ENCODE measurements at places on chromosomes 2 and 18.

GRCh38 chr2:182542501-182543258 is 115.8 kb upstream of the PDE1A start:
- DNase-seq = no peak

- no peak for DNase-seq
Observed at GRCh38 chr2:144254342-144255235, 265.3 kb downstream of the ZEB2 start.

DNA sequence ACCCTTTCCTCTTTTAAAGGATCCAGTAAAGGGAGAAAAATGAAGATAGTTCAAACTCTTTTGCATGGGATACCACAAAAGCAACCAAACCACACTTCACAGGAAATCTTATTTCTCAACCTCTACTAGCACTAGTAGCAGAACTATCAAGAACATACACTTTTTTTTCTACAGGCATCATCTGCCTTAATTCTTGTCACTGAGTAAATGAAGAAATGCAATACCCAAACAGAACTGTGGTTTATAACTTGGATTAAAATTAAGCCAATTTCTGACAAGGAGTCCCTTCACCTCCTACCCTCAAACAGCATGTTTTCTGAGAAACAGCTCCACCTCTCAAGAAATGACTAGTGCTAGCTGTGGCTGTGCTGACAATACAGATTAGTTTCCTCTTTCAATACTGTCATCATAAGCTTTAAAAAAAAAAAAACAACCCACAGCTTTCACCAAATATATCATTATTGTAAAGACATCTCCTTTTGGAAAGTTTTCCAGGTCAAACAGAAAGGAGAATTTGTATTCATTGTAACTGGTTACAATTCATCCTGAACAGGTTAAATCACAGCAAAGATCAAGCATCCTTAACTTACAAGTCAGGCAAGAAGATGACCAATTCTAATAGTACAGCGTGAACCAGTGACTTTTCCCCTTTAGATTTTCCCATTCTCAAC is 44.4 kb downstream of the PTPN2 start:
- no peak for DNase-seq

DNA sequence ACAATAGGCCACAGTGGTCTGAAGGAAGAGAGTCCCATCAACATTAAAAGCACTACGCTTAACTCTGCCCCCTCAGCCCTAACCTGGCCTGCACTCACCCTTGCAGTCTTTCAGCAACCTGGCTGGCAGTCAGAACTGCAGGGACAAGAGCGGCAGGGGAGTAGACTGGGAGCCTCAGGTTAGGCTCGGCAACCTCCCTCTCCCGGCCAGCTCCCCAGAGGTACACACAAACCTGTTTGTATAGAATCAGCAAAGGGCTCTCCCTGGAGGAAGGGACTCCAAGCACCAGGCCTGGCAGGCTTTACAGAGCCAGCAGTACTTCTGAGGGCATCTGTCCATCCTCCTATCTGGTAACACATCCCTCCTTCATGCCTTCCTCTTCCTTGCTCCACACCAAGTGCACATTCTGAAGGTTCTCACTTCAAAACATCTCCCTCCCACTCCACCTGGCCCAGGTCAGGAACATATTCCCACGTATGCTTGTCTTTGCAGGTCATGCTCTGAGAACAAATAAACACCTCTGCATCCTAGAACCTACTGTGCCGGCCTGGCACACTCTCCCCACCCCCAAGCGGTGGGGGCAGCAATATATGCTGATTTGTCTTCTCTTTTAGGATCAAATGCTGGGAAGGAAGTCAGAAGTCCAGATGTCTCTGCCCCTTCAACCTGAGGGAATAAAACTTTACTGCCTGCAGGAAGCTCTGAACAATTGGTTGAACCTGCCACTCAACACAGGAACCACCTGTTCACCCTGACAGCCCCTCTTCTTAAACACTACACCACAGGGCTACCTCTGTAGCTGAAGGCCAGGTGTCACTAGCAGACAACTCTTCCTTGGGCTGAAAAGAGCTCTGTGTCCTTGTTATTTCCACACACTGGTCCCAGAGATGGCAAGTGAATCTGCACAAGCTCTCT is 12.6 kb upstream of the SFXN5 start:
- no peak for DNase-seq

GRCh38 chr2:71275939-71276310 is 49.0 kb upstream of the PAIP2B start:
- DNase-seq = no peak

DNA sequence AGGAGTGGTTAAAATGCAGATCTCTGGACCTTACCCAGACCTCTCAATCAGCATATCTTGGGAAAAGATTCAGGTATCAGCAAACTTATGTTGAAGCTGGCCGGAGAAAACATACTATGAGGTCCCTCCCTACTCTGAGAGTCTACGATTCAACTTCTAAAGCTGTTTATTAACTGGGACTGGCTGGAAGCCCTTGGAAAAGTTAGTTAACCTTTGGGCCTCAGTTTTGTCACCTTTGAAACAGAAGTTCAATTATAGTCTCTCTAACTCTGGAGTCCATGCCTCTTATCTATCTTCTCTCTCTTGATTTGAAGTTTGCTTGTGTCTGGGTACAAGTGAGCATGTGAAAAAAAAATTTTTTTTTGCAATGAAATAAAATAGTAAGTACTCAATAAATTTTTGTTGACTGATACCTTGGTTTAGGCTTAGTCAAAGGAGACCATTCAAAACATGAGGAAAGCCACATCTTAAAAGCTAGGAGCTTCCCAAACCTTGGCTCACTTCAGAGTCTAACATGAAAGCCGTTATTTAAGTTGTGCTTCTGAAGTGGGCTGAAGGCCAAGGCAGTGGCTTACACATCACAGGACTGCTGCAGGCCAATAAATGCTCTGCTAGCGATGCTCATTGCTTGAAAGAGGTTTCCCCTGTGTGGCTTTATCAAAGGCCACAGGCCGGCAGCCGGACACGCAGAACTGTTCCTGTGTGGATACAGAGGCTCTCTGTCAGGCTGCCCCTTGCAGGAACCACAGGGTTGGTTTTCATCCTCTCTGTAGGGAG is 110.6 kb upstream of the FAM136A start:
- DNase-seq = no peak

DNA sequence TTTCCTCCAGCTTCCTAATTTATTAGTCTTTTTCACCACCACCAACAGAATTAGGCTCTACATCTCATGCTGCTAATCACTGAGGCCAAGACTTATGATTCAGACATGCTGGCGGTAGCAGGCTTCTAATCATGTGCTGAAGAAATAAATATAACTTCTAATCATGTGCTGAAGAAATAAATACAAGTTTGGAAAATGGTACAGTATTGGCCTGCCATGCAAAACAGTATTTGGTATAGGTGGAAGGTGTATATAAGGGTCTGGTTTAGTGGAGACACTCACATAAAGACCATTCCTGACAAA is 240.7 kb downstream of the TGIF1 start:
- DNase-seq = no peak

GRCh38 chr2:86301711-86302202 is 35.7 kb downstream of the REEP1 start:
- no peak for DNase-seq

GRCh38 chr2:64501946-64502345 is 22.2 kb upstream of the AFTPH start:
- no peak for DNase-seq

DNA sequence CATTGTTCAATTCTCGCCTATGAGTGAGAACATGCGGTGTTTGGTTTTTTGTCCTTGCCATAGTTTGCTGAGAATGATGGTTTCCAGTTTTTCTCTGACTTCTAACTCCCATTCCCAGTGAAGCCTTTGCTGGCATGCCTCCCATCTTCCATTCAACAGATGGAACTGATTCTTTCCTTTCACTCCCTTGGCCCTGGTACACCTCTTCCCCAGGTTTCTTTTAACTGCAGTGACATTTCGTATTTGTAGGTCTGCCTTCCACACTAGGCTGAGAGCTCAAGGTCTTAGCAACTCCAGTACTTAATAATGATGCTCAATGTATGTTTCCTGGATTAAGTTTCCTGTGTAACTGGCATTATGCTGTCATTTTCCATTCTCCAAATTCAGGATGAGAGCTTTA is 48.5 kb downstream of the GAREM1 start:
- DNase-seq = no peak

DNA sequence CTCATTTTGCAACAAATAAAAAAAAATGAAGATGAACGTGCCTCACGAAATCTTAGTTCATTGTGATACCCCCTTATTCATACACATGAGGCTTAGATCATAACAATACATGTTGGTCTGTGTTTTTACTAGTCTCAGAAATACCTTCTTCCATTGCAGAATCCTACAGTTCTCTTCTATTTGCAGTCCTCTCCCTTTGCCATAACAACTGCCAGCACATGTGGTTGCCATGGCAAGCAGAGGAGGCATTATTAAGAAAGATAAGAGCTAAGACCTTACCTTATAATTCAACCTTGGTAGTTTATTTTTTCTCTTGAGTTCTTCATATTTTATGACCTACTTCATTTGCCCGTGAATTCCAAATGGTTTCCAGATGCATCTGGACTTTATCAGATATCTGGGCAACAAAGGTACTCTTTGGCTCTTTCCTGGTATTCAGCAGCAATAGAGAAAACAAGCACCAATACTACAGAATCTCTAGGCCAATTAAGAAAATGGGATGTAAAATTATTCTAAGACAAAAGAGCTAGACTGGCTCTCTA is 524.0 kb downstream of the CMPK2 start:
- DNase-seq = no peak

DNA sequence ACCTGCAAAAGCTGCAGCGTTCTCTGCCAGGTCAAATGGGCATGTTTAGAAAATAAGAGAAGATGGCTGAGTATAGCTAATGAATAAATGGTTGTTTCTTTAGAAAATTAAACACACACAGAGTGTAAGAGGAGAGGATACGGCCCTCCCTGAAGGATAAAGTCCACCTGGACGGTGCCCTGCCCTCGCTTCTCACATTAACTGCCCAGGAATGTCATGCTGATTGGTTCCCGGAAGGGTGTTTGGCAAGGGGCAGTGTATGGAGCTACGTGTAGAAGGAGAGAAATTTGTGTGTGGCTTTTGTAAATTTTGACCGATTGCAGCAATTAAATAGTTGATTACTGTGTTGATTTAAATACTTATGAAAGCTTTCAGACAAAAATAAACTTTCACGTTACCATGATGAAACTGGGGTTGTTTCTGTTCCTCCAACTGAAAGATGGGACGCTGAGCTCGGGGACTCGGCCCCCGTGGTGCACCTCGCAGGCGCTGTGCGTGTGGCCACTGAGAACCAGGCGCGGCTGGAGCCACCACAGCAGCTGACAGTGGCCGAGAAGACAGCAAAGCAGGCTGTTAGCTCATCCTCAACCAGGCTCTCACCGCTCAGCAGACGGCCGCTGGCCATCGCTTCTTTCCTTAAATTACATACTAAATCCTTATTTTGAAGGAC is 22.7 kb downstream of the MPPE1 start:
- DNase-seq = no peak

DNA sequence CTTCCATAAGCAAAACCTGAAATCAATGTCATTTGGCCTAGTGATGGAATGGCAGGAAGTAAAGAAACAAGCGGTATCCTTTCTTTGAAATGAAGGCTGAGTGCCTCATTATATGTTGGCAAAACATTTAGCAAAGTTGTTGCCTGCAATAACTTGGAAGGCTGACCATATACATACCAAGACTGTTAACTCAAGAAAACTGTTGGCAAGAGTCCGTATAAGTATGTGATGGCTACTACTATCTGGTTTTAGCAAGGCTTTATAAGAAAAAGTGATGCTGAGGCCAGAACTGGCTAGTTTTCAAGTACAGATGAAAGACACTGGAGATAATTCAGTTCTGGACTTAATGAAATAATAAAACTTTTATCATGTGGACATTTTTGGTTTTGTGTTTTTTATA is 356.2 kb downstream of the ZNF521 start:
- no peak for DNase-seq

DNA sequence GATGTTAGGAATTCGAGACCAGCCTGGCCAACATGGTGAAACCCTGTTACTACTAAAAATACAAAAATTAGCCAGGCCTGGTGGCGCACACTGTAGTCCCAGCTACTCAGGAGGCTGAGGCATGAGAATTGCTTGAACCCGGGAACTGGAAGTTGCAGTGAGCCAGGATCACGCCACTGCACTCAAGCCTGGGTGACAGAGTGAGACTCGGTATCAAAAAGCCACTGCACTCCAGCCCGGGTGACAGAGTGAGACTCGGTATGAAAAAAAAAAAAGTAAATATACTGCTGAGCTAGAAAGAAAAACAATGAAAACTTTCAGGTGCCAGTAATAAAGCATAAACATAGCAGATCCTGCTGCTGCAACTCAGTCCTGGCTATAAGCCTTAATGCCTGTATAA is 73.5 kb downstream of the STRN start:
- DNase-seq = no peak

DNA sequence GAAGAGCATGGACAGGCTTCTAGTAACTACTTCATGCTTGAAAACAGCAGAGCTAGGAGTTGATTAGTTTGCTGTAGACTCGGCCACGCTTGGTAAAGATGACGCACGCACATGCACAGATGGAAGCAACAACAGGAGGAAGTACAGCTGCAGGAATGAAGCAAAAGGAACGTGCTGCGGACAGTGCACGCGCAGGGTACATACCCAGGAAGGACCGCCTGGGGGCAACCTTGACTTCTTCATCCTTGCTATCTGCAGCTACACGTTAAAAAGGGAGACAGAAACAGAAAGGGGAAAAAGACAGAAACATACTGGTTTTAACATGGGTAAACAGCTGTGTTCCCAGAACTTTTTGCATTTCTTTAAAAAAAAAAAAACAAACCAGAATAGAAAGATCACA is 17.7 kb downstream of the SLC66A2 start:
- no peak for DNase-seq

GRCh38 chr2:238938003-238938400 is 90.1 kb downstream of the TWIST2 start:
- no peak for DNase-seq

GRCh38 chr2:46198164-46198883 is 98.9 kb upstream of the EPAS1 start:
- DNase-seq = no peak

- no peak for DNase-seq
Observed at GRCh38 chr2:144403933-144404332, 116.0 kb downstream of the ZEB2 start.

DNA sequence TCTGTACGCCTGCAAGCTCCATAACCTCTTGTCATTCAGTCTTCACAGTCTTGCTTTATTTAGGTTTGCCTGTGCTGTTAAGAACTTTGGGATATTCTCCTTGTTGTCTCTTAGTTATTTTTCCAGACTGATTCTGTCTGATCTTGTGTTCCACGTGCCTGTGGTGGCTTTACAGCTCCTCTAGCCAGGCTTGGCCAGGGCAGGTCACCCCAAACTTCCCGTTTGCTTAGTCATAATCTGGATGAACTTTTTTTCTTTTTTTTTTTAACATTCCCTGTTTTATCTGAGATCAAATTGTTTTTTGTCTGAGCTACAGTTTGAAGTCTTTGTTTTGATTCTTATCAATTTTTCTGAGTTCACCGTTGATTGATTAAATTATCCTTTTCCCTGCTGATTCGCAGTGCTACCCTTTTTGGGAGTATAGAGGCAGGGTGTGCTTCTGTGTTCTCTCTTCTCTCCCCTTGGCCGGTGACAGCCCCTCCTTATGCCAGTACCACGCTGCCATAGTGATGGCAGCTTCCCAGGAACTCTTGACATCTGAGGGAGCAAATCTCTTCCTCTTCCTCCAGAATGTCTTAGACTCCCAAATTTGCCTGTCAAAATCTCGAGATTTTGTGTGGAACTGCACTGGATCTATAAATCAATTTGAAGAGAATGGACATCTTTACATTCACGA is 2.5 kb downstream of the SP100 start:
- no peak for DNase-seq

- no peak for DNase-seq
Observed at GRCh38 chr2:61969376-61969775, 63.9 kb downstream of the COMMD1 start.
